ENCODE measurements at places on chromosomes 13 and 19. TPM values are rescaled to one million over a fixed set of nuclear protein-coding genes. Genes with fewer than 3 reads are reported as not detected.
A peak's percentile ranks its signal among the peaks of the same experiment; 100 is the strongest.

DNA sequence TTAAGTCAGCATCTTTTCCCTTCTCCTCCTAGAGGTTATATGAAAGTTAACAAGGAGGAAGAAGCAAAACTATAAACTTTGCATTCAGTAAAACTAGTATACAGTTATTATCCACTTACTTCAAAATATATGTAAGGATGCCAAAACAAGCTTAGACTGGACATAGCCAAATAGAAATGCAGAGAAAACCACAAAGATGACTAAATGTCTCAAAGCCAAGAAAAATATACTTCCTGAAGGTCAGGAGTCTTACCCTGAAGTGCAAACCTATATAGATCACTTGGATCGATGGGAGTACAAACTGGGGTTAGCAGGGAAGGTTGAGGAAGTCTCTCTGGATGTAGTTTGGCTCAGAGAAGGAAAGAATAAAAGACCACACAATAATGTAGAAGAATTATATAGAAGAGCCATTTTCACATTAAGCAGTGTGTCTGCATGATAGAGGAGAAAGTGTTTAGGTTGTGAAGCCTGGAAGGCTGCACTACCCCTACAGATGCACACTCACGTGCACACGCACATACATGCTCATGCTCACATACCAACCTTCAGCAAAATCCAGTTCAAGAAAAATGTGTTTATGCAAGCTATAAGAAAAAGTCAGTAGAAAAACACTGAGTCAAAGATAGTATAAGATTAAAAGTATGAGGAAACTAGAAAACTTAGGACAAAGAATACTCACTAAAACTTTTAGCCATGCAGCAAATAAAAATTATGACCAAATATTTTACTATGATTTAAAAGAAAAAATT, 112.1 kb upstream of the RXFP2 start:
- no peak overlapping the region for H3K27ac ChIP-seq
- no peaks in the 10 kb centered on the region for H3K36me3 ChIP-seq
- no peak for DNase-seq
- no peaks in the 10 kb centered on the region for H3K4me1 ChIP-seq
- H3K27me3 ChIP-seq: peaks cover 7% of the 10 kb centered on the region

DNA sequence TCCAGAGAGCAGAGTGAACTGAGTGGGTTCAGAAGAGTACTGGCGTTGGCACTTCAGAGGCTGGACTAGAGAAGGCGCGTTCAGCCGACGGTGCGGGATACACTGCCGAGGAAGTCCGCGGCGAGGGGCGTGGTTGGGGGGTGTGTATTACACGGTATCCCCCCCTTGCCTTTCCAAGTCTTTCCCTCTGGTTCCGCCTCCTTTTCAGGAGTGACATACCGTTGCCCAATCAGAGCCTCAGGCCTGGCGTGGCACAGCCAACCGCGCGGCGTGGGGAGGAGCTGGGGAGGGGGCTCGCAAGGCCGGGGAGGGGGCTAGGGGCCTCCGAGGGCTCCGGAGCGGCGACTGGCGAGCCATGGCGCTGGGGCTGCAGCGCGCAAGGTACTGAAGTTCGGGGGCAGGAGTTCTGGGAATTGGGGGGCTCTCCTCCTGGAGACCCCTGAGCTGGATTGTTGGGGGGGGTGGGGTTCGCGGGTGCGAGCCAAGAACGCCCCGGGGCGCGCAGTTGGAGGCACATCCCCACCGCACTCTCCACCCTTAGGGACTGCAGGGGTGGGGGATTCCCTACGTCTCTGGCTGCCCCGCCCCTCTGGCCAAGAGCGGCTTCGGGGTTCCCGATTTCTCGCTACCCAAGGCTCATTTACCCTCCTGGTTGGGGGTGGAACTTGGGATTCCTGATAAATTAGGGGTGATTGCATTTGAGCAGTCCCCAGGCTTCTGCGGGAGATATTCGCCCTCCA, at the start of gene HIF3A:
Gene HIF3A (plus strand): TSS at position 321 of the 740 bp plus-strand sequence. CDS start 35 bp downstream, at position 356.
- no peak within 1 kb of the TSS for H3K4me3 ChIP-seq
- peak; percentile 13 for DNase-seq
- H3K27ac ChIP-seq: no peak within 1 kb of the TSS
- peaks cover 20% of the 10 kb centered on the region for H3K27me3 ChIP-seq
- no peaks in the 10 kb centered on the region for H3K36me3 ChIP-seq

The SMIM44 gene
- total RNA-seq: not detected

DNA sequence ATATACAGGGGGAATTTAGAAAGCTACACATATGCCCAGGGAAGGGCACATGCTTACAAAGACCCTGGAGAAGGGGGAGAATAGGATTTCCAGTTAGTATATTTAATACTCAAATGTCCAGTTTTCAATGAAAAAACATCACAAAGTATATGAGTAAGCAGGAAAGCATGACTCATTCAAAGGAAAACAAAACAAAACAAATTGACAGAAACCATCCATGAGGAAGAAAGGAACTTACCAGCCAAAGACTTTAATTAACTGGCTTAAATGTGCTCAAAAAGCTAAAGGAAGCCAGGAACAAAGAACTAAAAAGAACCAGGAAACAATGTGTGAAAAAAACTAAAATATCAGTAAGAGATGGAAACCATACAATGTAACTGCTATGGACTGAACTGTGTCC, 716.2 kb upstream of the ARGLU1 start:
- no peaks in the 10 kb centered on the region for H3K27me3 ChIP-seq
- H3K27ac ChIP-seq: no peak overlapping the region
- no peak overlapping the region for H3K4me3 ChIP-seq
- no peak for DNase-seq

DNA sequence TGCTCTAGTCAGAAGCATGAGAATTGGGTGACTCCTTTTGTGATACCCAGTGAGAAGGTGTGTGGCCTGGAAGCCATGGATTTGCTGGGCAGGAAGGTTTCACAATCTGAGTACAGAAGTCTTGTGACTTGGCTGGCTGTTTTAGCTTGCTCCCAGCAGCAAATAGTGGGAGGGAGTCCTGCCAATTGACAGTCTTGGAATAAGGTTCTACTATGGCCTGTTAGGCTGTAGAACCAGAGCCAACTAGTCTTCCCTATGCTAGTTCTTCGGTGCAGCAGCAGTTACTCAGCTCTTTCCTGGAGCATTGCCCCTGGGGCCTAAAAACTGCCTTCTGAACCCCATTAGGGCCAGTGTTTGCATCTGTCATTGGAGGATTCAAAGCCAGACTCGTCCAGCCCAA, 1935.4 kb upstream of the PCDH20 start:
- H3K4me3 ChIP-seq: no peak overlapping the region
- no peaks in the 10 kb centered on the region for H3K27me3 ChIP-seq
- DNase-seq: no peak
- no peaks in the 10 kb centered on the region for H3K4me1 ChIP-seq
- no peak overlapping the region for H3K27ac ChIP-seq

The KIR2DL1 gene
- not detected for total RNA-seq

DNA sequence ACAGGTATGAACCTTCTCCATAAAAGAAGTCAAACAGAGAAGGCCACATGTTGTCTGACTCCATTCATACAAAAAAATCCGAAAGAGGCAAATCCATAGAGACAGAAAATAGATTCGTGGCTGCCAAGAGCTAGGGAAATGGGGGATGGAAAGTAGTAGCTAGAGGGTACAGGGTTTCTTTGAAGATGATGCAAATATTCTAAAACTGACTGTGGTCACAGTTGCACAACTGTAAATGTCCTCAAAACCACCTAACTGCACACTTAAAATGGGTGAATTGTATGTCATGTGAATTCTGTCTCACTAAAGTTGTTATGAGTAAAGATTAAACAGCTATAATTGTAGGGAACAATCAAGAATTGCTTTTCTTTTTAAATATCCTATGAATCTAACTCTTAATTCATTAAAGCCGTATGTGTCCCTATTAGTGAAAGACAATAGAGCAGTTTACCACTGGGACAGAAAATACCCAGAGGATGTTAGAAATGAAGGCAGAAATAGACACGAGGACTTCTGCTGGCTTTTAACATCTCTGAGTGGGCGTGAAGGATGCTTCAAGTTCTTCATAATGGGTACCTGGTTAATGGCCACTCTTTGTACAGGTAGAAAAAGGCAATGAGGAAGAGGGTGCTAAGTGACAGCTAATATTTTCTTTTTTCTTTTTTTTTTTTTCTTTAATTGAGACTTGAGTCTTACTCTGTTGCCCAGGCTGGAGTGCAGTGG, 21.2 kb downstream of the INSR start:
- no peak overlapping the region for H3K4me3 ChIP-seq
- H3K4me1 ChIP-seq: no peaks in the 10 kb centered on the region
- DNase-seq: no peak
- H3K27ac ChIP-seq: no peak overlapping the region
- no peaks in the 10 kb centered on the region for H3K36me3 ChIP-seq

DNA sequence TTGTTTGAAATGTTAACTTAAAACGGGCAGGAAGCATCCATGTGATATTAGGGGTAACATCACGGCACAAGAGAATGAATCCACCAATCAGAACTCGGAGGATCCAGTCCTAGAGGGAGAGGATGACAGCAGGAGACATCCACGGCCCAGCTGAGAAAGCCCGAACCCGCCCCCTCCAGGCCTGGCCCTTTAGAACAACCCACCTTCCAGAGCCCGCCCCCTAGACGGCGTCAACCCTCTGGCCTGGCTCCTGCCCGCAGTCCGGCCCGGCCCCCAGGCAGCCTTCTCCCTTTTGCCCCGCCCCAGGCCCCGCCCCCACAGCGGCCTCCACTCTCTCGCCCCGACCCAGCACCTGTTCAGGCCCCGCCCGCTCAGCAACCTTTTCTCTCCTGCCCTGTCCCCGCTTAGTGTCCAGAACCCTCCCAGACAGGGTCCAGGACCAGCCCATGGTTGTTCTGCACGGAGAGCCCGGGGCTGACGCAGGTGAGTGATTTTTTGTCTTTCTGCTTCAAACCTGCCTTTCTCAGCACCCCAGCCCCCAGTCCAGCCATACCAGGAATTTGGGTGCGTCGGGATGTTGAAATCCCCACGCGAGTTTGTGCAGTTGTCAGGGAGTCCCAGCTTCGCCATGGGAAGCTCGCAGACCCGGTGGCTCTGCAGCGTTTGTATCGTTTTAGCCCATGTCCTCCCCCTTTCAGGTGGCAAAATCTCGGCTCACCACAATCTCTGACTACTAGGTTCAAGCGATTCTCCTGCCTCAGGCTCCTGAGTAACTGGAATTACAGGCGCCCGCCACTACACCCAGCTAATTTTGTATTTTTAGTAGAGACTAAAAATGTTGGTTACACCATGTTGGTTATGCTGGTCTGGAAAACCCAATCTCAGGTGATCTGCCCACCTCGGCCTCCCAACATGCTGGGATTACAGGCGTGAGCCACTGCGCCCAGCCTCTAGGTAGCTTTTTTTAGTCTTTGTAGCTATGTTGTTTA, 16.1 kb downstream of the ZNF816 start:
- DNase-seq: peak; percentile 20
- peaks cover 42% of the 10 kb centered on the region for H3K36me3 ChIP-seq
- H3K27ac ChIP-seq: no peak overlapping the region

- DNase-seq: no peak
- H3K4me3 ChIP-seq: no peak overlapping the region
- no peaks in the 10 kb centered on the region for H3K4me1 ChIP-seq
- no peak overlapping the region for H3K27ac ChIP-seq
- peaks cover 23% of the 10 kb centered on the region for H3K36me3 ChIP-seq
Measured at GRCh38 chr13:102825921-102826706, 19.7 kb upstream of the ERCC5 start.

The TGFB1 gene
- total RNA-seq: 99.0 TPM

DNA sequence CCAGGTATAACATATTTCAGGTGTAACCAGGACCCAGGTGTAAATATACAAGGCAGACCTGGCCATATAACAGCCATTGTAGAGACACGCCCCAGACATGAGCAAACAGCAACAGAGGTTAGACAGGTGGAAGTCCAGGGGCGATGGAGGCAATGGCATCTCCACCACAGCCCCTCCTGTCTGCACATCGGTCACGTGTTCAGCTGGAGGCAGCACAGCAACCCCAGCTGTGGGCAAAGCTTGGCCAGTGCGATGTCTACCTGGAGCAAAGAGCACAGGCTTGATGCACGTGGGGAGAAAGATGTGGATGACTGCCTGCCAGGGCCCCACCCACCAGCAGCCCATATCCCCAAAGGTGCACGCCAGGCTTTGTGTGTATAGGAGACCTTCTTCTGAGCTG, 4.4 kb downstream of the CYP4F2 start:
- no peaks in the 10 kb centered on the region for H3K36me3 ChIP-seq
- H3K4me3 ChIP-seq: no peak overlapping the region
- no peak for DNase-seq
- H3K27me3 ChIP-seq: peaks cover 13% of the 10 kb centered on the region
- no peaks in the 10 kb centered on the region for H3K4me1 ChIP-seq
- H3K27ac ChIP-seq: no peak overlapping the region

GRCh38 chr13:28336193-28336657, 158.7 kb downstream of the FLT1 start:
- DNase-seq: no peak
- no peak overlapping the region for H3K4me3 ChIP-seq
- peaks cover 11% of the 10 kb centered on the region for H3K4me1 ChIP-seq

GRCh38 chr13:72198042-72198441, 331.0 kb upstream of the DACH1 start:
- H3K27ac ChIP-seq: no peak overlapping the region
- DNase-seq: no peak
- no peaks in the 10 kb centered on the region for H3K4me1 ChIP-seq
- no peak overlapping the region for H3K4me3 ChIP-seq
- no peaks in the 10 kb centered on the region for H3K27me3 ChIP-seq

DNA sequence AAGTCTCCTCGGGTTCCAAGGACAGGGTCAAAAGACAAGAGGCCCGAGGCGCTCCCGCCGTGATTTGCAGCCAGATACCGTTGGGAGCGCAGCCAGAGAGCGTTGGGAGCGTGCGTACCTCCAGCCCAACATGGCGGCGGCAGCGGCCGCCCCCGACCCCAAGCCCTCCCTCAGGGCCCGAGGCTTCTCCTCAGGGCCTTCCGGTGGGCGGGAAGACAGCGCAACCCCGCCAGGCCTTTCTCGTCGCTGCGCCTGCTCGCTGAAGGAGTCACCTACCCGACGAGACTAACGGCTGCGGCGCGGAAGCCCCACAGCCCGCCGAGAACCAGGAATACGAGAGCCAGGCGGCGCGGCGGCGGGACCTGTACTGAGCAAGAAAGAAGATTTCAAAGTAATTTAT, 3.2 kb upstream of the ZNF850 start:
- H3K27me3 ChIP-seq: no peaks in the 10 kb centered on the region
- peaks cover 47% of the 10 kb centered on the region for H3K36me3 ChIP-seq
- no peak for DNase-seq
- H3K27ac ChIP-seq: no peak overlapping the region
- H3K4me3 ChIP-seq: no peak overlapping the region
